ENCODE measurements at places on chromosomes 3 and 15.

GRCh38 chr15:38228618-38229017, 24.0 kb upstream of the SPRED1 start:
- DNase-seq, result no peak

- no peak for DNase-seq
Measured at GRCh38 chr3:115194476-115194875, 47.4 kb upstream of the ZBTB20 start.

DNA sequence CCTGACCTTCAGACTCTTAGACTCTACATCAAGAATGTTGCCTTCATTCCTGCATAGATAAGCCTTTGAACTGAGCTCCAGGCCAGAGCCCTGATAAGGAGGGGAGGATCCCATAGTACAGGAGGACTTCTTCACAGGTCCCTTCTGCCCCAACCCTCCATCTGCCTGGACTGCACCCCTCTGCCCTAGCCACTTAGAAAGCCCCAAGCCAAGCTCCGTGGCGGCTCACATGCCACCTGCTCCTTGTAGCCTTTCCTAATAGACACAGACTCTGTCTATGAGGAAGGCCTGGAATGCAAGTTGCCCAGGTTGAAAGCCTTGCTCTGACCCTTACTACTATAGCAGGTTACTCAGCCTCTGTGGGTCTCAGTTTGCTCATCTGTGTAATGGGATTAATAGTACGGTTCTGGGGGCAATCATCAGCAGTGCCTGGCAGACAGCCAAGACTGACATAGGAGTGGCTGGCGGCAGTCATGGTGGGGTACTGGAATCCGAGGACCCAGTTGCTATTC, 11.6 kb downstream of the PCSK6 start:
- DNase-seq, result no peak

DNA sequence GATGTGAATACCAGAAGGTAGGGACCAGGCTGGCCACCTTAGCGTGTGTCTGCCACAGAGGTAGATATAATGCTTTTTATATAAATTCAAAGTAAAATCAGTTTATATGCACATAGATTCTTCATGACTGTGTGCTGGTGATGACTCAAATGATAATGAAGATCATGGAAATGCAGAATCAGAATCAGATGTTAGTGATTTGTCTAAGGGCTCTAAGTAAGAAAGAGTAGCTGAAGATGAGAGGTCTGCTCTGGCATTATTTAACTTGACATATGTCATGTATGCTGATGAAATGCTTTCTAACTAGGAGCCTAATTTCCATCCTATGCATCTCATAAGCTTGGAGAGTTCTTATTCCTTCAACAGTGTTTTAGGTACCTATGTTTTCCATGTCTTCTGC, 50.3 kb upstream of the DPH6 start:
- no peak for DNase-seq

- no peak for DNase-seq
Measured at GRCh38 chr15:35379972-35380371, 166.0 kb downstream of the DPH6 start.

- DNase-seq, result no peak
Measured at GRCh38 chr15:87211547-87211946, 1045.0 kb downstream of the NTRK3 start.

DNA sequence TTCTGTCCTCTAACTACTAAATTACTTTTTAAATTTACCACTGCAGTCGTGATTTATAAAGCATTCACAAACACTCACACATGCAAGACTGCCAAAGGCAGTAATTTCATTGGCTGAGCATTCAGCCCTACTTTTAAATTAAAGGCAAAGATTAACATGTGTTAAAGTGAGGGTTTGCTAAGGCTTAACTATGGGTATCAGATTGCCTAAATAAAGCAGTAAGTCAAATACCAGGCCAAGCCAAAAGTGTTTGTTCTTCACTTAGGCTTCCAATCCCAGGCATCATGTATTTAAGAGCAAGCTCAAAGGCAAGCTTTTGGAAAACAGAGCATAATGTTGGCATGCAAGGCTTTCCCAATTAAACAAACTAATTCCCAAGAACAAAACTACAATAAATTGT, 187.3 kb downstream of the SUCNR1 start:
- no peak for DNase-seq

DNA sequence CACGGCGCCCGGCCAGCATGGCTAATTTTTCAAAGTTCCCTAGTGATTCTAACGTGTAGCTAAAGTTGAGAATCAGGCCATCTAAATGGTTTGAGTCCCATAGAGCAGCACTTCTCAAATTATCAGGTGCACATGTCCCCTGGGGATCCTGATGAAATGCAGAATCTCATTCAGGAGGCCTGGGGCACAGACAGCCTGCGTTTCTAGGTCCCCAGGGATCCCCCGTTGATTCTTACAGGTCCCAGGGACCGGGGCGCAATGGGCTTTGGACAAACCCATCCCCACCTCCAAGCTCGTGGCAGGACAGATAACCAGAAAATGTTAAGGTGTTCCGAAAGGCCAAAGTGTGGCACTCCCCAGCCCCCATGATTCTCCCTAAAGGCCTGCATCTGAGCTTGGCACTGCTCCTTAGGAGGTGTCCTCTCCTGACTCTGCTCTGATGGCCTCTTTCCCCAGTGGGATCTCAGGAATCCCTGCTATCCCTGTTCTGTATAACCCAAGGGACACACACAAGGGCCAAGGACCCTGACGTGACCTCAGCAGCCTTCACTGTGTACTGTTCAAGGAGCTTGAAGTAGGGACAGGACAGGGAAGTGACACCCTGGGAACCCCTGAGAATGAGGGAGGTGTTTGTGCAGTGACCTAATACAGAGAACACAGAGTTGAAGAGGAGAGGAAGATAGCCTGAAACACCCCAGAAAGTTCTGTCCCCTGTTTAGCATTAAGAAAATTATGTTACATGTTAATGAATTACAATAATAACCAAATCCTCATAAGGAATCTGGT, 8.0 kb downstream of the LRRK1 start:
- peak; percentile 15 for DNase-seq

DNA sequence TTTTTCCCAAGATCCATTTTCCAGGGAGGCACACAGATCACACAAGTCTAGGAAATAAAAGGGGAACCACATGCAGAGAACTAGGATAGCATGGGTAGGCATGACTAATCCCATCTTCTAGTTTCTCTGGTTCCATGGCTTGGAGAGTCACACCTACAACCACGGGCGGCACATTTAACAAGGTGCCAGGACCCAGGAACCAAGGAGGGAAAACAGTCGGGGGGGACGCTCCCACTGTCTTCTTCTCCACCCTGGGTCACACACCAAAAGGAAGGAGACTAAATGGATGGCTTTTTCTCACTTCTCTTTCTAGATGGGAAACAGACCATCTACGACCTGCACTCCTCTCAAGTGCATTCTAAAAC, 4.6 kb upstream of the SMCO1 start:
- DNase-seq, result no peak

DNA sequence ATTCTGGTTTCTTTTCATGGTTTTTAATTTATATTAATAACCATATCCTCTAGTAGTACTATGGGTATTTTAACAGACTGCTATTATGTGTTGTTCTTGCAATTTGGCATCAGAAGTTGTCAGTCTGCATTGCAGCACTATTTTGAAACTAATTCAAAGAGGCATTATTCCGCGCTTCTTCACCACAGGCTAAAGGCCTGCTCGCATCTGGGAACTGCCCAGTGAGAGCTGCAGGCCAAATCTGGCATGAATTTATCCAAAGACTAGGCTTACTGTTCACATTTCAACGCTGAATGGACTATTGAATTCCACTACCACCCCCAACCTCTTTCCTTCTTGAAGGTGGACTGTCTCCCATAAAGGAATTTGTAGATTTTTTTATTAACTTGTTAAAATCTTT, 310.4 kb upstream of the NR2F2 start:
- no peak for DNase-seq

GRCh38 chr15:82647835-82648256, 683 bp upstream of the CPEB1 start:
- DNase-seq, result no peak

DNA sequence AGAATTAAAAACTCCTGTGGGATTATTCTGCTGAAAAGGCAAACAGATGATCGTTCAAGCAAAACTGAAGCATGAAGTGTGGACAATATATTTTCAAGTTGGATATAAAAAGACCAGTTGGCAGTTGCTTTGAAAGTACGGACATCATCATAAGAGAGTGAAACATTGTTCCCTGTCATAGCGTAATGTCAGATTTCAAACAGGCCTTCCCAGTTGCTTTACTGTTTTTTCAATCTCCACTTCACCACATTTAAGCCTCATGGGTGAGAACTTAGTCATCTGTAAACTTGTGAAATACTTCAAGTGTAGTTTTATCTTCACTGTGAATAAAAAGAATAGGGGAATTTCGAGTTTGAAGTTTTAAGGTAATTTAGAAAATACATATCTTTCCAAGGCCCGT, 435.1 kb upstream of the CNTN3 start:
- DNase-seq, result no peak

DNA sequence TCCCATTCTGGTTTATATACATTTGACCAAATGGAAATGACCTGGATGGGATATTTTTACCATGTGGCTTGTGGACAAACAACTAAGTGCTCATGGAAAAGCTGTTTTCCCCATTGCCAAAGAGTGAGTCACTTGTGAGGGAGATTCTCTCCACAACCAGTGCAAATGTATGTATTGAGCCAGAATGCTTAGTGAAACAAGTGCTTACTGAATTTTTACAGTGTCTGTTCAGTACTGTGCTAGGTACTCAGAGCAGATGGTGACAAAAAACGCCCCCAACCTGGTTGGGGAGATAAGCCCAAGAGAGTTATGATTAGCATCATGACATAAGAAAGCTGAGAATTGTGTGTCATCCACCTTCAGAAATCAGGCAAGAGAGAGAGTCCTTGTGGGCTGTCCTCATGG, 2.3 kb downstream of the CHP1 start:
- no peak for DNase-seq

GRCh38 chr3:39158148-39158715, 4.8 kb upstream of the CSRNP1 start:
- DNase-seq, result no peak

DNA sequence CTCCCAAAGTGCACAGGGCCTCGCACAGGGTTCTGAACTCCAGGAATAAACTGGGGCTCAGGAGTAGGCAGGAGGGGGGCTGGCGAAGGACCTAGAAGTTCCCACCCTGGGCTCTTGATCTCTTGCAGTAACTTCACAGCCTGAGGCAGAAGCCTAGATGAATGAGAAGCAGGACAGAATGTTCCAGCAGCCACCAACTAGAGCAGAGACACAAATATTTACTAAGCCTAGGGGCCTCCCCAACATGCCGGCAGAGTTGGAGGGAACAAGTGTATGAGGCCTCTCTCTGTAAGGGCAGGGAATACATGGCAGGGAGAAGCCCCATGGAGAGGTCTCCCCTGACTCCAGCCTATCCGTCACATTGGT, 25.3 kb upstream of the C15orf39 start:
- DNase-seq, result no peak

- DNase-seq, result no peak
Measured at GRCh38 chr15:43275740-43276562, 9.2 kb upstream of the TGM5 start.

GRCh38 chr15:95365511-95366107, 964.9 kb upstream of the NR2F2 start:
- DNase-seq, result no peak

DNA sequence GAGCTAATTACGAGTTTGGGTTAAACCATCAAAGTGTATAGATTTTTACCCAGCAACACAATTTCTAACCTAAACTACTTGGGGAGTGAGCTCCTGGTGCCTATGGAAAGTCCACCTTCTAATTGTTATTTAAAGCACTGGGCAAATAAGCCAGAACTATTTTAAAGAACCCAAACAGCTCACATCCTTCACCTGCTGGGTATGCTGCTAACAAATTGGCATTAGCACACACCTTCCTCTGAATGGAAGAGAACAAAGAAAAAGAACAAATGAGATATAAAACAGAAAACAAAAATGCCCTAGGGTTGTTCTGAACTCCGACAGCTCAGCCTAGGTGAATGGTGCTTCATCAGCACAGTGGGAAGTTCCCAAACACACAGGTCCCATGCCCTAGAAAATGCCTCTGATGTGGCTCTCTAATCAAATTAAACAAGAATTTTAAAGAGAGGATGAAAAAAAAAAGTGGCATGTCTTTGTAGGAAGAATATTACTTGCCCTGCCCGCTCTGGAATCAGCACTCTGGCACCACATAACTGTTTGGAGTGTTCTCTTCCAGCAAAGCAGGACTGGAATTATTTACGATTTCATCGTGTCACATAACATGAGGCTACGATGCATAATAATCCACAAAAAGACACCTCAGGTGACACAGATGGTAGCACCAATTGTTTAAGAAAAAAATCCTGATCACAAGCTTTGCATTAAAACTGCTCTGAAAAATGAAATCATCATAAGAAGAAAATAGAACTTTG, 334.4 kb downstream of the GBE1 start:
- no peak for DNase-seq

- DNase-seq, result no peak
Measured at GRCh38 chr3:191350396-191351090, 20.2 kb upstream of the UTS2B start.

DNA sequence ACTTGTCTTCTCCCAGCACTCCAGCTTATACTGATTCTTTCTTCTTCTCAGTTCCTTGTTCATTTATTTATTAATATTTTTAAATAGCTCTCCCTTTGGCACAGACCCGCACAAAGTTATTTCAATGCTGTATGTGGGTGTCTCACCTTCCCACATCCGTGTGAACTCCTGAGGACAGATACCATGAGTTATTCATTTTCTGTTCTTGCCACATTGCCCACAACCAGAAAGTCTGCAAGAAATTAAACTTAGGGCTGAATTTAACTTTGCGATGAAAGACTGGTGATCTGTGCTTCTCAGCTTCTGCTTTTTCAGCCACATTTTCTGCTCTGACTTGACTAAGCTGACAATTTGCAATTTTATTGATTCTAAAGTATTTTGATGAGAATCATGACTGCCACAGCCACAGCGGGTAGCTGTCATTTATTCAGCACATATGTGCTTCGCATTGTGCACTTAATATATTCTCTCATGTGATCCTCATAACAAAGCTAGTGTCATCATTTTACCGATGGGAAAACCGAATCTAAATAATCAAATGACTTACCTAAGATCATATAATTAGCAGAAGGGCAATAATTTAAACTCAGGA, 569.8 kb downstream of the EDEM1 start:
- DNase-seq, result no peak

DNA sequence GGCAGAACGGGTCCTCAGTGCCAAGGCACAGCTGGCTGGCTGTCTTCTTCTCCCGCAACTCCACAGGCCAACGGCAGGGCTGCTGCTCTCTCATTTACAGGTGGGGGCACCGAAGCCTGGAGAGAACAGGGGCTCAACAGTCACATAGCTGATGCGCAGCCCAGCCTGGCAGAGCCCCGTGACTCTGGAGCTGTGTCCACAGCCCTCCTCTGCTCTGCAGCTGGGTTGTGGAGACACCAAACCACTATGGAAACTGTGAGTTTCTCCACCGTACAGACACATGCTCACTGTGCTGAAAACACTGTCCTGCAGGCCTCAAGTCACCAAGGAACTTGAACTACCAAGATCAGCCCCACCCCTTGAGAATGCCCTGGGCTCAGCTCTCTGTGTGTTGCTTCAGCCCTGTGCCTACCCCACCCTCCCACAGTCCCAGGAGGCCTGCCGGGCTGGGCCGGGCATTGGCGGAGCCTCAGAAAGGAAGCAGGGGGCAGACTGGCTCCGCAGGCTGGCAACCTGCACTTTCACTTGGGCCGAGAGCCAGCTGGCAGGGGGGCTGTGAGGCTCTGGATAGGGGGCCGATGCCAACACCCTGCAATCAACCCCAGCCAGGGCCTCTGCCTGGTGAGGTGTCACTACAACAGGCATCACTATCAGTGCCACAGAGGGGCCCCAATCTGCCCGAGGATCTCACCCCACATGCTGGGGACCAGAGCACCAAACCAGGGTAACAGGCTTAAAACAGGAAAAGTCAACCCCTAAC, 113.7 kb upstream of the RPL32 start:
- DNase-seq, result peak; percentile 86

GRCh38 chr3:194261581-194262063, 89.5 kb downstream of the CPN2 start:
- peak; percentile 20 for DNase-seq
